ENCODE measurements at places on chromosomes 5 and 9.

DNA sequence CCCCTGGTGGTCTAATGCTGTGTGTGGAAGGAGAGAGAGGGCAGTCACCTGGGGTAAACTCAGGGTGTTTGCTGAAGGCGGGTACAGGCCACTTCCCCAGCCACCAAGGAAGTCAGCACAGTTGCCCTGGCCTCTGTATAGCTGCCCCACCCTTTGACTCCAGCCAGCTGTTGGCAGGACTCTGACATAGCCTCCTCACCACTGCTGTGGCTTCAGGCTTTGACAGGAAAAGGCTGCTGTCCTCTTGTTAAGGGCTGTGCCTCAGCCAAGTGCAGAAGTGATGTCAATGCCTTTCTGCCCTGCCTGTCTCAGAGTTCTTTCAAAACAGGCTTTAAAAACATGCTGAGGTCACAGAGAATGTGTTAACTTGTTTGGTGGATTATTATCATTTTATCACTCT lies 487.2 kb upstream of the KLF4 start:
- no peak for DNase-seq

DNA sequence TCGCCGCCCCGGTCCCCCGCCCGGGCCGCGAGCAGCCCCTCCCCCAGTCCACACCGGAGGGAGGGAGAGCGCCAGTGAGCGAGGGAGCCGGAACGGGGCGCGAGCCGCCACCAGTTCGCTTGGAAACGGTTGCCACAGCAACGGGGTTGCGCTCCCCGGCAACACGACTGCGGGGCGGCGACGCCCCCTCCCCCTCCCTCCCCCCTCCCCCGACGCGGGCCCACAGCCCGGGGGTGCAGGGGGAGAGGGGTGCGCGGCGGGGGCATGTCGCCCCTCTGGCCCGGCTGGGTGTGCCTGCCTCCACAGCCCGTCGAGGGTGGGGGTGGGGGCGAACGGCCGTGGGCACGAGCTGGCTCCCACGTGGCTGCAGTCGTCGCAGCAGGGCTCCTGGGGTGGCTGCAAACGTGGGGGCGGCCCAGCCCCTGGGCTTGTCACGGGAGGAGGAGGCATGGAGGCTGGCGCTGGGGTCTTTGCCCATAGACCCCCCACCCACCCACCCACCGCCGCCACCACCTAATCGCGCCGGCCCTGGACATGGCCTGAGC lies 524 bp downstream of the PRR7 start:
- DNase-seq, result peak; percentile 71

DNA sequence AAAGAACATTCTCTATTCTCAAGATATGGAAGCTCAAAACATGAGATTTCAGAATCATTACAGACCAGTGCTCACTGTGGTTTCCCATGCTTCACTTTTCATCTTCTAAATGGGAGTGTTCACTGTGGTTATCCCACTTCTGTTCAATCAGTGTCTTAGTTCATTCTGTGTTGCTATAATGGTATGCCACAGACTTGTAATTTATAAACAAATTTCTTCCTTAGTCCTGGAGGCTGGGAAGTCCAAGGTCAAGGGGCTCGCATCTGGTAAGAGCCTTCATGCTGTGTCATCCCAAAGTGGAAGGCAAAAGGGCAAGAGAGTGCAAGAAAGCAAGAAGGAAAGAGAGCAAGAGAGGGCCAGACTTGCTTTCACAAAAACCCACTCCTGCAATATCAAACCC lies 146.3 kb downstream of the TTC39B start:
- no peak for DNase-seq

DNA sequence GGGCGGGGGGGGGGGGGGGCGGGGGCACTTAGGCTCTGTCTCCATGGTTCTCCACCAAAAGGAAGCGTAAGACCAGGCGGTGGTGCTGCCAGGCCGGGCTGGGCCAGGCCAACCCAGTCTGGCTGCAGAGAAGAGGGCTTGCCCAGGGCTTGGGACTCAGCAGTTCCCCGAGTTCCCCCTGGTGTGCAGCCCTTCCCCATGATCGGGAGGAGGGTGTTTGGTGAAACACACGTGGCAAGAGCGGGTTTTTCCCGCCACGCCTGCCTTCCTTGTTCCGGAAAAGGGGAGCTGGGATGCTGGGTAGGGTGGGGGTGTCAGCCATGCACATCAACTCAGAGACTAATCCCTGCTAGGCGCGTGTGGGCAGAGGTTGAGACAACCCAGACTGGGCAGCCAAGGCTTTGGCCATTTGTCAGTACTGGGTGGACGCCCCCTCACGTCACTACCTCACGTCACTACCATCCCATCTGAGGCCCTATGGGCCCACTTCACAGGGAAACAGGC lies 32.9 kb downstream of the PRRX2 start:
- DNase-seq, result no peak

DNA sequence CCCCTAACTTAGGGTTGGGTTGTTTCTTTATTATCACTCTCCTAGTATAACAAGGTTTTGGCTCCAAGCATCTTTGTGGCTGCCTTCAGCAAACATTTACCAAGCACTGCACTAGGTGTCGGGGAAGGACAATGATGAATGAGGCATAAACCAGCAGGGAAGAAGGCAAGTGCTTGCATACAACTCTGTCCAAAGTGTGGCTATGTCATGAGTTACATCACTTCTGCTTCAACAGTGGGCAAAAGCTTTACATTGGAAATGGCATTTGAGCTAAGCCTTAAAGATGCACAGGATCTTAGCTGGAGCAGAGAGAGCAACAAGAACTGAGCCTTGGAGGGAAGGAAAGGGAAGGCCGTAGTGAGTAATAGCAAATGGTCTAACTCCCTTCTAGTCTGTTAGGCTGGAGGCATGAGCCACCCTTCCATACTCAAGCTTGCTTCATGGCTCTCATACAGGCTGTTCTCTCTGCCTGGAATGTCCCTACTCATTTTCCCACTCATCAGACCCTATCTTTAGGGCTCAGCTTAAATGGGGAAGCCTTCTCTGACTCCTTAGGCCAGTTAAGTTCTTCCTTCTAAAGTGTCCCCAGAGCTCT lies 121.8 kb downstream of the SEMA6A start:
- no peak for DNase-seq

All from activated naive CD4-positive, alpha-beta T cell treated with Interleukin-2 at 50 U/mL for 16 hours (primary cell).